ENCODE measurements at places on chromosomes 5 and 9. TPM values are rescaled to one million over a fixed set of nuclear protein-coding genes. Genes with fewer than 3 reads are reported as not detected.

DNA sequence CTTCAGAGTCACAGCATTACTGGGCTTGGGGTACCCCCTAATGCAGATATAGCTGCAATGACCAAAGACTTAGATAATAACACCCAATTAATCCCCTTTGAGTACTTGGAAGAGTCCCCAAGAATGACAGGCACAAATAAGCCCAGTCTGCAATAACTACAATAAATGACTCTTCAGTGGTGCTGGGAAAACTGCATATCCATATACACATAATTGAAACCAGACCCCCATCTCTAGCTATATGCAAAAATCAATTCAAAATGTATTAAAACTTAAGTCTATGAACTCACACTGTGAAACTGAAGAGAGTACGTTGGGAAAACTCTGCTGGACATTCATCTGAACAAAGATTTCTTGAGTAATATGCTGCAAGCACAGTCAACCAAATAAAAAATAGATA is 422.5 kb downstream of the CDH18 start:
- no peak overlapping the region for H3K4me3 ChIP-seq
- H3K4me1 ChIP-seq: no peaks in the 10 kb centered on the region
- no peaks in the 10 kb centered on the region for H3K27me3 ChIP-seq
- no peak overlapping the region for H3K27ac ChIP-seq

DNA sequence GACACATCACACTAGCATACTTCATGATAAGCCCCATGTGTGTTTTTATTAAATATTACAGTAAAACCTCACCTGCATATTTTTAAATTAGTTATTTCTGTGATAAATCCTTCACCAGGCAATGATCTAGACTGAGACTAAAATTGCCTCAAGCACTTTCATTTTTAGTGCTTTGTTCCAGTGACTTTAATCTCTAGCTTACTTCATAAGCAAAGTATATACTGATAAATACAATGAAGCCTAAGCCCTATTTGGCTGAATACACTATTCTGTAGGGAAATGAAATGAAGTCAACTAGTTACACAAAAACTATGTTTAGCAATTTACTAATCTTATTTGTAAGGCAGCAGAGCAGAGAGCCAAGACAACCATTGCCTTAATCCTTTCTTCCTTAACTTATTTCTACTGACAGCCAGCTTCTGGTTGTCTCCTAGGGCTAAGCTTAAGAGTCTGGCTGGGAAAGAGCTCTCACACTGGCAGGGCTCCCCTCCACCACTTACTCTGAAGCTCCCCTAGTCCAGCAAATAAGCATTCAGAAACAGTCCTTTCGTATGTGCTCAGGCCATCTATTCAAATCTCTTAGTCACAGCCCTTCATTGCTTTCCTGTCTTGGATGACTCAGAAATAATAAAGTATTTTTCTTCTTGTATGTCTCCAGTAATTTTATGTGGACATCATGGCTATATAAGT is 31.4 kb upstream of the MTAP start:
- no peaks in the 10 kb centered on the region for H3K27me3 ChIP-seq
- H3K4me1 ChIP-seq: peaks cover 17% of the 10 kb centered on the region
- DNase-seq: peak; percentile 77
- peak overlapping the region; percentile 78 for H3K27ac ChIP-seq
- H3K4me3 ChIP-seq: peak overlapping the region; percentile 34

DNA sequence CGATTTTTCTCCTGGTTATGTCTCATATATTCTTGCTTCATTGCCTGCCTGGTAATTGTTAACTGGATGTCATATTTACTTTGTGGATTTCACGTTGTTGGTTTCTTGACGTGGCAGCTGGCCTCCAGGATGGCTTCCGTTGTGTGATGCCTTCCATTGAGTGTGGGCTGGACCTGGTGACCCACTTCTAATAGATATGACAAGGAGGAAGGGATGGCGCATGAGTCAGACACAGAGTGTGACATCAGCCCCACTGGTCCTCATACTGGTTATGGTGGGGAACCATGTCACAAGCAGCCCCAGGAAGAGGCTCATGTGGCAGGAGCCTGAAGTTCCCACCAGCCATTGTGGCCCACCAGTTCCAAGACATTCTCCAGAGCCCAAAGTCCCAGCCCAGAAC is 6.4 kb upstream of the PAEP start:
- H3K4me3 ChIP-seq: no peak overlapping the region
- no peaks in the 10 kb centered on the region for H3K27me3 ChIP-seq
- peak overlapping the region; percentile 41 for H3K27ac ChIP-seq
- peaks cover 7% of the 10 kb centered on the region for H3K4me1 ChIP-seq
- DNase-seq: peak; percentile 4
- H3K36me3 ChIP-seq: no peaks in the 10 kb centered on the region

GRCh38 chr9:7229571-7229970 is 471.8 kb downstream of the KDM4C start:
- no peaks in the 10 kb centered on the region for H3K4me1 ChIP-seq
- no peak overlapping the region for H3K27ac ChIP-seq
- H3K36me3 ChIP-seq: no peaks in the 10 kb centered on the region
- no peak overlapping the region for H3K4me3 ChIP-seq

The SH3PXD2B gene
- total RNA-seq: 9.8 TPM

The PKN3 gene
- 9.4 TPM for total RNA-seq

The IFNA6 gene
- total RNA-seq: not detected

Measured in PC-3 (cell line).